ENCODE measurements at places on chromosomes 2 and 18. TPM values are rescaled to one million over a fixed set of nuclear protein-coding genes. Genes with fewer than 3 reads are reported as not detected.

DNA sequence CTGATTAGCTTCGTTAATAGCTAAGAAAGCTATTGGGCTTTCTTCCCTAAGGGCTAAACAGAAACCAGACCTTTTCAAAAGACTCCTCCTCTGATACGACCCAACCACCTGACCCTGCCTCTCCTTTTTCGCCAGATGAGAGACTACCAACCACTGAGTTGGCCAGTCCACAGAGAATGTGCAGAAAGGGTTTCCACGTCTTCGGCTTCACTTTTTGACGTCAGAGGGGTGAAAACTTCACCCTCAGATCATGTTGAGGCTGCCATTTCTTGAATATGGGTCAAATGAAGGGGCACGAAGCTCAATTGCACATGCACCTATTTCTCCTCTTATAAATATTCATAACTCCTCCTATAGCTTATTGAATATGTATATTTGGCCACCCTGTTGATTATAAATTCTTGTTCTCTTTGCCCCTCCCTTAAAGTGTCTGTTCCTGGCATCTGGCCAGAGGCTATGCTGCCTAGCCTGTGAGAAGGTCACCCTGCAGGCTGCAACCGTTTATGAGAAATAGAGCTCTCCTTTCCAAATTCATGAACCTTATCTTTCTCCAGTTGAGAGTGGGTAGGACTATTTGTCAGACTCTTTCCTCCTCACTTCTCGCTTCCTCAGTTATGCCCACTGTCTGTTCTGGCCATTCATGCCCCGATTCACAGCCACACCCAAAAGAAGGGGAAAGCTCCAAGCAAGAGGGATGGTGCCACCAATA, 301.6 kb downstream of the STK39 start:
- no peak for DNase-seq

DNA sequence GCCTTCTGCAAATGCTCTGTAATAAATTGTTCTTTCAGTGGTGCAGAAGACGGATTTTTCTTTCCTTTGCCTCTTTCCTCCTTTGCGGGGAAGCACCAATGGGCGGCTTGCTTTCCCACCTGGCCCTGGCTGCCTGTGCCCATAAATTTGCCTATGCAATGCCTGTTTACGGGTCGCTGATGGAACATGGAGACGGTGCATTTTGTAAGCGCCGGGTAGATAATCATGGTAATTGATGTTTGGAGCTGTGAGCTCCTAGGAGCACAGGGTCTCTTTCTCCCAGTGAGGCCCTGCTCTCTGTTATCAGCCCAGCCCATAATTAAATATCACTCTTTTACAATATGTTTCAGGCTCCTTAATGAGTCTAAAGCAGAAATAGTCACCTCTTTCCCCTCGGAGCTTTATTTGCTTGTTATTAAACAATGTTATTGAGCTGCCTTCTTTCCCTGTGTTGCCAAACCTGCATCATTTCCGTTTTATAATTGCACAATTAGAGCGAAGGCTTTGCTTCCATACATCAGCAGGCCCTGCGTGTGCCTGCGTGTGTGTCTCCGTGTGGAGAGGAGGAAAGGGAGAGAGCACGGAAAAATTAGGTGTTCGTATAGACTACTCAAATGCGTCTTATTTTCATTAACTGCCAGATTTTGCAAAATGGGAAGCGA, 437.4 kb upstream of the POU3F3 start:
- DNase-seq = no peak

- no peak for DNase-seq
These were observed 56.4 kb upstream of the STPG4 start for GRCh38 chr2:47211497-47212011.

GRCh38 chr18:62973689-62974088, 258.3 kb downstream of the PHLPP1 start:
- DNase-seq = no peak

DNA sequence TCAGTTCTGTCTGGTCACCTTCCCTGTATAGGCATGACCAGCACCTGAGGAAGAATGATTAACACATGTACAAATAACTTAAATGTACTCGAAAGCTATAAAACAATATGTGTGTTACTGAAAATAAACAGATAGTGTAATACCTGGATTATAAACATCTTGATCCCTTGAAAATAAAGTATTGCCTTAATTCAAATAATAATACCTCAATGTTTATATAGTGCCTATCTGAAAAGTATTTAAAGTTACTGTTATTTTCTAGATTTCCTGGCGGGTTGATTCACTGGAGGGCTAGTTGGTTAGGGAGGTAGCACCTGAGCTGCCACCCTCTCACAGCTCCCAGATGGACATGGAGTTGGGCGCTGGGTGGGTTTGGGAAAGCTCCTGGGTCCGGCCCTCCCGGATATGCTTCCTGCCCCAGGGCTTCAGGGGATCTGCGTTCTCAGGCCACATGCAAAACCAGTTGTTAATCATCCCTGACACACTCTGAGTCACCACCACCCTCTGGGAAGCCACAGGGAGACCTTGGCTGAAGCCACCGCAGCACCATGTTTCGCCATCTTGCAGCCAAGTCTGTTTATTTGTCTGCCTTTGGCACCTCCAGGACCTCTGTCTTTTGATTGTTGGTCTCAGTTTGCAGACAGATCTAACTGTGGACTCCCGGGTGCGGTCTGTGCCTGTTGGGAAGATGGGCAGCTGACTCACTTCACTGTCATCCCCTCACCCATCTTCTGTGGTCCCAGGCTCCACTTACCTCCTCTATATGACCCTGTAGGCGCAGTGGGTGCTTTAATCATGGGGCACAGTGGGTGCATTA, 35.3 kb downstream of the RAB31 start:
- no peak for DNase-seq

STAT1 gene
- 51.8 TPM for total RNA-seq

INHA gene
- 0.36 TPM for total RNA-seq

DNA sequence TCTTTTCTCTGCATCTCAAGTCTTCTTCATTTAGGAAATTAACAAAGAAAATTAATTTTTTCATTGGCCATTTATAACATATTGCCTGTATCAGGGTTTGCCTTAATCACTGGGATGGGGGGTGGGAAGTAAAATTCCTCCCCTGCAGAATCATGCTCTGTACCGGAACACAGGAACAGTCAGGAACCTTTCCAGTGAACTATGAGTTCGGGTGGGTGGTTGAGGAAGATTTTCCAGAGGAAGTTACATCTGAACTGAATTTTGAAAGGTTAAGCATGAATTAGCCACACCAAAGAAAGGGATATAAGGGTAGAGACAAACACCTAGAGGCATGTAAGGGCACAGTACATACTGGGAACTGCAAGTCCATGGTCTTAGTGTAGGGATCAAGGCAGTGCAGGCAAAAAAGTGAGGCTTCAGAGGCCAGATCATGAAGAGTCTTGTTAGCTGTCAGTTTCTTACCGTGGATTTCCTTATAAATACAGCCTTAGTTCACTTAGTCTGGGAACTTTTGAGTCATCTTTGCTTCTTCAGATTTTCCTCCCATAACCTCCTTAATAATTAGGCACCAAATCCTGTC, 55.6 kb downstream of the FAM117B start:
- DNase-seq = no peak

EVA1A gene
- not detected for total RNA-seq

Measured in sigmoid colon (tissue), 7 donors.